ENCODE measurements at places on chromosomes 11 and 22.
A peak's percentile ranks its signal among the peaks of the same experiment; 100 is the strongest.

- no peak for DNase-seq
These were observed at the start of gene OR52E4 for GRCh38 chr11:5880329-5880728. TSS of gene OR52E4 (plus strand) at chr11:5880629. CDS start at chr11:5884293, 3,664 bp downstream.

DNA sequence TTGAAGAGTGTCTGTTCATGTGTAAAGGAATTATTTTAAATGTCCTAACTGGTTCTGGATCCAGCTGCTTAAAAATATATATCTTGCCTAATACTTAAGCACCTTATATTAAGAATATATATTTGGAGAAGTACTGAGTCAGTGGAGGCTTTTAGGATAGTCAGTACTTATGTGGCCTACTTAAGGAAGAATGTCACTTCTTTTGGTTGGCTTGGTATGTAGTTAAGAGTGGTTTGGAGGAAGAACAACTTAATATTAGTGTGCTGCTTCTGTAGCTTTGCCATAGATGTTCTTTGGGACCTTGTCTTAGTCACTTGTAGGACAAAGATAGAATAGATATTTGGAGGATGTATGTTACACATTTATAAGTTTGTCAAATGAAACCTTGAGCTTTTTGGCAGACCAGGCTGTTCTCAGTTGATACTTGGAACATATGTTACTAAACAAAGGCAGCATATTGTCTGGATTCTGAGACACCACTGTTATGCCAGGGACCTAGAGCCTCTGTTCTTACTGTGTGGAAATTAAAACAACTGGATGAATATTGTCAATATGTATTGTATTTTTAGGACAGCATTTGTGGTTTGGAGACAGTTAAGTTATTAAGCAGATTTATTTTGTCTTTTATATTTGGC is 4.9 kb downstream of the HIPK3 start:
- no peak for DNase-seq

- no peak for DNase-seq
These were observed at the start of gene MRGPRX4 for GRCh38 chr11:18172666-18173065. TSS of gene MRGPRX4 (plus strand) at chr11:18172837. CDS start at chr11:18173257, 420 bp downstream.

GRCh38 chr11:126420698-126421256 is 65.3 kb downstream of the ST3GAL4 start:
- peak; percentile 52 for DNase-seq

DNA sequence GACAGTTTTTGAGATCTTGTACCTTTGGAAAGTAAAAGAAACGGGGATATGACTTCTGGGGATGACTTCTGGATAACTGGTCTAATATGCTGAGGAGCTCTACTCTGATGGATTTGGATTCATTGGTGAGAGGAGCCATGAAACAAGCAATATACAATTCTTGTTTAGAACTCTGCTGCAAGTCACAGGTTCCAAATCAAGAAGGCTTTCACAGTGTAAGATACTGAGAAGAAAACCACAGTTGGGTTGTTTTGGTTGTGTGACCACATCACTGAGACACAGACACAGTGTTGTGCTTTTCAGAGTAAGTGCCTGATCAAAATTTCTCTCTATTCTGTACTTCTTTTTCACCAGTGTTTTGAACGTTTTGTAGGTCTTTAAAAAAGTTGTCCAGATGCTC is 13.1 kb upstream of the UCP2 start:
- DNase-seq = peak; percentile 89

- no peak for DNase-seq
These were observed 3.3 kb upstream of the TPP1 start for GRCh38 chr11:6622261-6623171.

DNA sequence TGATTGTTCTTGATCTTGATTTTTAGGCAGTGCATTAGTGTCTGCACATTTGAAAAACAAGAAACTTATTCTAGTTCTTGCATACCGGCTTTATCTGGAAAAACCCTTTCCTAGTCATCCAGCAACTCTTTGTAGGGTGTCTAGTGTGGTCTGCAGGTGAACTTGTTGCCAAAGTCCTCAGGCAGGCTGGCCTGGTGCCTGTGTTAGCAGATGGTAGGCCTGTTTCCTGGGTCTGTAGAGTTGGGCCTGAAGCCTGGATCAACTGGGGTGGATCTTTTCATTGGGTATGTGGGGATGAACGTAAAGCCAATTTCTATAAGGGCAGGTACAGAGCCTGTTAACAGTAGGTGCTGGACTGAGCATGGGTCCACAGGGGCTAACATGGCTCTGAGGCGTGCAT is 5.6 kb upstream of the GLYATL1 start:
- no peak for DNase-seq

DNA sequence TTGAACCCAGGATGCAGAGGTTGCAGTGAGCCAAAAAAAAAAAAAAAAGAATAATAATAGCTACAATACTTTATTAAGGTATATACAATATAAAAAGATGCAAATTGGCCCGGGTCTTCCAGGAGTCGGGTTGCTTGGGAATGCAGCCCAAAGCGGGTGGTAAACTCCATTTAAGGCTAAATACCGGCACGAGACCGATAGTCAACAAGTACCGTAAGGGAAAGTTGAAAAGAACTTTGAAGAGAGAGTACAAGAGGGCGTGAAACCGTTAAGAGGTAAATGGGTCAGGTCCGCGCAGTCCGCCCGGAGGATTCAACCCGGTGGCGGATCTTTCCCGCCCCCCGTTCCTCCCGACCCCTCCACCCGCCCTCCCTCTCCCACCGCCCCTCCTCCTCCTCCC is 143.3 kb downstream of the DLG2 start:
- no peak for DNase-seq

DNA sequence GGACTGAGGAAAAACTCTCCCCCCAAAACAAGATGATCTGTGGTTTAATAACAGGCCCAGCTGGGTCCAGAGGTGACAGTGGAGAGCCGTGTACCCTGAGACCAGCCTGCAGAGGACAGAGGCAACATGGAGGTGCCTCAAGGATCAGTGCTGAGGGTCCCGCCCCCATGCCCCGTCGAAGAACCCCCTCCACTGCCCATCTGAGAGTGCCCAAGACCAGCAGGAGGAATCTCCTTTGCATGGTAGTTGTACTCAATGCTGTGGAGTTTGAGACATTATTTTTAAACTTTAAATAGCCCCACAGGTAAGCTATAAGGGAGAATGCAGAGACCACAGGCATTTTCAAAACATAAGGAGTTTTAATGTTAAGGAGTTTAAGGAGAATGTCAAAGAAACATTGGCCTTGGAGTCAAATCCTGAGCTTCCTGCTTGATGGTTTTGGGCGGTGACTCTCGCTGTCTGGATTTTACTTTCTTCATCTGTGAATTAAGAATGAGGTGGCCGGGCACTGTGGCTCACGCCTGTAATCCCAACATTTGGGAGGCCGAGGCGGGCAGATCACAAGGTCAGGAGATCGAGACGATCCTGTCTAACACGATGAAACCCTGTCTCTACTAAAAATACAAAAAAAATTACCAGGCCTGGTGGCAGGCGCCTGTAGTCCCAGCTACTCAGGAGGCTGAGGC is 6.8 kb downstream of the APOL1 start:
- DNase-seq = no peak

GRCh38 chr22:43110927-43111623 is 525 bp downstream of the BIK start:
- peak; percentile 19 for DNase-seq

- no peak for DNase-seq
These were observed at the start of gene CABP4 for GRCh38 chr11:67455054-67455453. TSS of gene CABP4 (plus strand) at chr11:67455354. CDS start at chr11:67455424, 70 bp downstream.

DNA sequence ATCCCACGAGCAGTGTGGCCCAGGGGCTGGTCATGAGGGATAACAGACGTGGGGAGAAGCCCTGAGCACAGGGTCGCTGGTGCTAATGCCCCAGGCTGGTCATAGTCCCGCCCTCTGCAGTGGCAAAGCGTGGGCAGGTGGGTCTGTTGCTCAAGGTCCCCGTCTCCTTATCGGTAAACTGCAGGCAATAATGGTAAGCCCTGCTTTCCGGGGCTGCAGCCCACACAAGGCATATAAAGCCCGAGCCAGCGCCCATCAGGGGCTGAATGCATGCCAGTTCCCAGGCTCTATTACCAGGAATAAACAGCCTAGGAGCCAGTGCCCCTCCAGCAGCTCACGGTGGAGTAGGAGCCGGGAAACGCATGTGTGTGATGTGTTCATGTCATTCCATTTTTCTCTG is 261.0 kb downstream of the BRD1 start:
- DNase-seq = no peak

DNA sequence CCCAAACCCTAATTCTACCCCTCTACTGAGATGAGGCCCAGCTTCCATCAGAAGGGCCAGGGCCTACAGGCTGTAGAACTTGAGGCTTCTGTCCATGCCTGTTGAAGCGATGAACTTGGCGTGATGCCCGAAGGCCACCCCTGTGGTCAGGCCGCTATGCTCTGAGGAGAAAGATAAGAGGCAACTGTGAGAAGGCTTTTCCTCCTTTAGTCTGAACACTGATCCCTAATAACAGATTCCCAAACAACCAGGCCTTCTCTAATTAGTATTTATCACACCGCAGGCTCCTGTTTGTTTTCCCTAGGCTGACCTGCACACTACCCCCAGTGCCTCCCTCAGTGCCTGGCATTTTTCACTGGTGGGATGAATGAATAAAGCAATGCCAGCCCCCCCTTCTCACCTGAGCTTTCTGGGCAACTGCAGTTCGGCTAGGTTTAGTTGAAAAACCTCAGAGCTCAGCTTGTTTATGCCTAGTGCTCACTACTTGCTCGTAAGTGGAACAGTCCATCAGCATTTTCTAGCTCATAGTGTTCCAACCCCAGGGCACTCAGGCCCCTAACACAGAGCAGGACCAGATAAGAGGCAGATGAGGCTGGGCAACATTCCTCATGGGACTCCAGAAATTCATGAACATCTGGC is 15.2 kb downstream of the PRPF19 start:
- no peak for DNase-seq

- no peak for DNase-seq
These were observed 24.1 kb upstream of the FEZ1 start for GRCh38 chr11:125519860-125520834.

All from T-helper 2 cell (primary cell).